Left ventricle myocardium superior (tissue), 1 donor: ENCODE measurements at places on chromosomes 2 and 18.

- no peak for DNase-seq
Measured at GRCh38 chr2:63192169-63192888, 141.7 kb downstream of the OTX1 start.

GRCh38 chr2:205658572-205658971 is 23.7 kb upstream of the NRP2 start:
- no peak for DNase-seq

- no peak for DNase-seq
Measured at GRCh38 chr2:176461809-176462670, 192.8 kb downstream of the MTX2 start.

- DNase-seq, result no peak
Measured at GRCh38 chr2:27245626-27246025, 17.2 kb downstream of the SLC30A3 start.

- DNase-seq, result no peak
Measured at GRCh38 chr18:31049189-31049588, 6.6 kb upstream of the DSC3 start.

DNA sequence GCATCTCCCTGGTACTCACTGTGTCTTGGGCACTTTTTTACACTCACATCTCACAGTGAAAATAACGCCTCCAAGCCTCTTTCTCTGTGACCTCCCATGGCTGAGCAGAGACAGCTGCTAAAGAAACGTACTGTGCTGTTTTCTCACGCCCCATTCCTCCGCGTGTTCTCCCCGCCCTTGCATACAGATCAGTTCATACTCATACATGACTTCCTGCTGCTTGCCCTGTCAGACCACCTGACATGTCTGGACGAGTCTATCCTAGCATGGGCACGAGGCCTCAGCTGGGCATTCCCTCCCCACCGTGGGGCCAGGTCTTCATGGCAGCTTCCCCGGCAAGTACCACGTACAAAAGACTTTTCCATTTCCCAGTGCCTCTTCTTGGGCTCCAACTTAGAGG is 21.2 kb upstream of the IL1A start:
- no peak for DNase-seq

- no peak for DNase-seq
Measured at GRCh38 chr18:24446453-24446852, 14.0 kb upstream of the HRH4 start.

GRCh38 chr18:61749031-61749430 is 143.8 kb downstream of the RNF152 start:
- no peak for DNase-seq

DNA sequence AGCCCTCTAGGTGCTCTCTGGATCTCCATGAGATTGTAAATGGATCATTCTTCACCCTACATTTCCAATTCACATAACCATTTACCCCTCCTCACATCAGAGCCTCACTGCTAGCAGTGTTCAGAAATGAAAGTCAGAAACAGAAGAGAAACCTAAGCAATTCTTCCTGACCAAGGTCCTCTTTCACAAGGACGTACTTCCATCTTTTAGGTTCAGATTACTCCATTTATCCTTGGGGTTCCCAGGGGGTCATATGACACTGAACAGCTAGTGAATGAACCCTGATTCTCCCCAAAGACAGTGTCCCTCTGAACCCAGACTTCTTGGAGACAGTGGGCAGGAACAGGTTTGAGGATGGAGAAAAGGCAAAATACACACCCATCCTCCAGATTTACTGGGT is 12.9 kb upstream of the MARCO start:
- DNase-seq, result no peak

DNA sequence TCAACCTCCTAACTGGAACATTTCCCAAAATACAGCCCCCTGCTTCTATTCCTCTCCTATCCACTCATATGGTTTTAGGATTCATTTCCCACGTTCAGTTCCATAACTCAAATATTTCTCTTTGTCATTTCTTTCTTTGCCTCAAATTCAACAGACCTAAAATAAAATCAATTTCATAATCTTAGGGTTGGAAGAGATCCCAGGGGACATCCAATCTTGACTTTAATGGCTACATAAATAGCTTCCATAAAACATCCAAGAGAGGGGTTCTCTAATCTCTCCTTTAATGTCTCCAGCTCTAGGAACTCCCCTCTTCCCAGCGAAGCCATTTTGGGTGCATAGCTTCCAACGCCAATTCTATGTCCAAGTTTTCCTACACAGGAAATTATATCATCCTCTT is 33.8 kb downstream of the RBKS start:
- DNase-seq, result no peak

- DNase-seq, result no peak
Measured at GRCh38 chr2:21650569-21650968, 526.8 kb downstream of the TDRD15 start.

- peak; percentile 48 for DNase-seq
Measured at GRCh38 chr2:64522843-64523428, 1.2 kb upstream of the AFTPH start.

DNA sequence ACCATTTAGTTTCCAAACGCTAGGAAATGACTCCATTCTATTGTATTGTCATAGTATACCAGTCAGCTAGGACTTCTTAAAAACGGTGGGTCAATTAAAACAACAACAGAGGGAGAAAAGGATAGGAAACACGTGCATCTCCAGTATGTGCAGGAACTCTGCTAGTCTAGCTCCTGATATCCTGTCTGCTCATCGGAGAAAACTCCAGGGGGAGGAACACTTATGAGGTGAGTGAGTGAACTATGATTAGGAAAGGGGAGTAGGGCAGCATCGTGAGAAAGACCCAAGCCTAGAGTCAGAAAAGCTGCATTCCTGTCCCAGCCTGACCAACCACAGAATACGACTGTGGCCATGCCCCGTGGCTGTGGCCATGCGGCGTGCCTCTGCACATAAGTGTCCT is 34.2 kb downstream of the DTNB start:
- DNase-seq, result no peak

- no peak for DNase-seq
Measured at GRCh38 chr2:121081701-121082100, 203.3 kb downstream of the TFCP2L1 start.

DNA sequence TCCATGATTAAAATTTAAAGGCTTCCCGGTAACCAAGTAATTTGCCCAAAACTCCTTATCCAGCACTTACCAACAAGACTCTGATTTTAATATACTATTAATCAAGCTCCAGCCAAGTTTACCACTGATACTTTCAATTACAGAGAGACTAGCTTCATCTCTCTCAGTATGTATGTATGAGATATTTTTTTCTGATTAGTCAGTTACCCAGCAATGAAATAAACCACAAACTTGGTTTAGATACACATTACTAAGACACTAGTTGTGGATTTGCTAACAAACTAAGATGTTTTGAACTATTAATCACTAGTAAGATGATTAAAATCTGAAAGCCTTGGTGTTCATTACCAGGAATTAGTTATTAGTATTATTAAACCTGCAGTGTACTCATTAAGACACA is 1272.2 kb upstream of the ACVR2A start:
- no peak for DNase-seq

GRCh38 chr2:84939426-84940087 is 31.4 kb upstream of the KCMF1 start:
- no peak for DNase-seq

DNA sequence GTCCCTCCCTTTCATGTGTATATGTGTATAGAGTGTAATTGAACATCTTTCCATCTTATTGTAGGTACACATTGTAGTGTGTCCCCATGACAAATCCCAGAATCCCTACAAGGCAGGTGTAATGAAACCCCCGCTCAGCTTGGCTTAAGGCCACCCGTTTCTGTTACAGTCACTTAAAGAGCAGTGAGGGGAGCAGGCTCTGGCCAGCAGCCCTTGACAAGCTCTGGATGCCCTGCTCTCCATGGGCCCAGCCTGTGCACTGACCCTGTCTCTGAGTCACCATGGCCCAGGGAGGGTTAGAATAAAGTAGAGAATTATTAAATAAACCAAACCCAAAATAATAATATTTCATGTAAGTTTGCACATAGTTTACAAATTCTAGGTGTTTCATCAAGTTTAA is 17.2 kb upstream of the MAL start:
- no peak for DNase-seq

DNA sequence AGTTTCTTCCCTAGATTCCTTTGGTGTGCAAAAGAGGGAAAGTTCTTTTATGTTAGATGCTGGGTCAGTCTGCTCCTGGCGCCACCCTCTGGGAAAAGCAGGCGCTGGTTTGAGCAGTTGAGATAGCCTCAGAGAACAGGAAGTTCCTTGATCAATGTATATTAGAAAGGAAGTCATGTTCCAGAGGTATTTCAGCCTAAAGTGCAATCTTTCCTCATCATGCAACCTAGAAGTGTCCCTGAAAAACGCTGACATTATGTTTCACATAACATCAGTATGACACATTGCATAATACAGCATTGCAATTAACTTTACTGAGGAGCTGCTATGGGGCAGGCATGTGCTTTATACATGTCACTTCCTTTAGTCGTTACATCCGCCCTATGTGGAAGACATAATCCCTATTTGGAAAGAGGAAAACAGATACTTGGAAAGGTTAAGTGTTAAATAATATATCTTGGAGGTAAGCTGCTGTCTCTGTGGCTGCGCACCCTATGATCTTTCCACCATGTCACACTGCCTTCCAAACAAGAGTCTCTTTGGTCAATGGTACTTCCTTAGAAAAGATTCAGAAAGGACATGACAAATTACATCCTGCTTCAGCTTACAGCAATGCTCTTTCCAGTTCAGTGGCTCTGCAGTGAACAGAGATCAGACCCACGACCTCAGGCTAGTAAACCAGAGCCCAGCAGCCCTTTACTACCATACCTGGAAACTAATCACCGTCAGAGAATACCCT is 369.7 kb downstream of the RAD51AP2 start:
- no peak for DNase-seq

DNA sequence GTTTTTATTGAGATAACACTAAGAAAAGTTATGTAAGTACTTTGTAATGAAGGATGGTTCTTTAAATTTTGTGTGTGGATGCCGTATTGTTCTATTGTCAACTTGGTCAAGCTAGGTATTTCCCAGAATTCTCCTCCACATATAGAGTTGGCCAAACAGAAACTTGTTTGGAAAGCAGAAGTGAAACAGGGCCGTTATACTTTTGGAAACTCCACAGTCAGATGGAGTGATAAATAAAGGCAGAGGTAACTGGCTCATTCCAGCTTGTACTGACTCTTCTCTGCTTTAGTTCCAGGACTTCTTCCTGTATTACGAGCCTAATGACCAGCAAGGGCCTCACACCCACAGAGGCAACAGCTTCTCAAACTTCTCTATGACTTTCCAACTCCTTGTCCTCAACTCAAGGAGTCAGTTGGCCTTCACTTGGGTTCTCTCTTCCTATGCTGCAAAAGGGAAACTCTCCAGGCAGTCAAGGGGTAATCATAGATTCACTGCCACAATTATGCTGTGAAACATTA is 16.4 kb upstream of the STARD7 start:
- DNase-seq, result no peak

DNA sequence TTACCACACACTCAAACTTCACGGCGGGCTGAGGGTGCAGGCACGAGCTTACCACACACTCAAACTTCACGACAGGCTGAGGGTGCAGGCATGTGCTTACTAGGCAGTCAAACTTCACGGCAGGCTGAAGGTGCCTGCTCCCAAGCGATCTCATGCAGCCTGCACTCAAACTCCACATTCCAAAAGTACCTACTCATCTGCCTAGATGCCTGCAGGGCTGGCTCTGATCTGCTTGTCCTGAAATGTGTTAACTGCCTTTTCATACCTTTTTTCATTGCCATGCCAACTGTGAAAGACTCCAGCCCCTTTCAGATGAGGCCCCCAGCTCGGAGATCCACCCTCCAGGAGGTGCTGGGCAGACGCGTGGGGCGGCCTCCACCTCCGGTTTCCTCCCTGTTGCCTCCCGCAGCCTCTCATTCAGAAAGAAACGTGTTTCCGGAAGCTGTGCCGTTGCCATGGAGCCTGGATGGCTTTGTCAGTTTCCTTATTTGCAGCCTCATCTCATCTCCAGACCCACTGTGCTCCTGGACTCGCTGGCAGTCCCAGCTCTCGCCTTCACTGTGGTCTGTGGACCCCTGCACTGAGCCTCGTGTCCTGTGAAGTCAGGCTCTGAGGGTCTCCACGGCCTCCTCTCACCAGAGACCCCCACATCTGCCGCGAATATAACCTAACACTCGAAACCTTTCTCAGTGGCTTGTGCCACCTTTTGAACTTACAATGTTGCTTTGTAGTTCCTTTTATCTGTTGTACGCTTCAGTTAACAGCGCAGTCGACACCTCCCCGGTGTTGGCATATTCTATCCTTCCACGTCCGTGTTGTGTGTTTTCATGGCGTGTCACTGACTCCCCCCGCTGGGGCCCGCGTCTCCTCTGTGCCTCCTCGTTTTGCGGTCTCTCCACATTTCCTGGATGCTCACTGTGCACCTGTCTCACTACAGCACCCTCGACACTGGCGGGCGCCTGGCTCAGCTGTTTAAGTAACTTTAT is 106.1 kb upstream of the ALKAL2 start:
- DNase-seq, result no peak

GRCh38 chr2:64840426-64840881 is 148.7 kb upstream of the SLC1A4 start:
- no peak for DNase-seq

GRCh38 chr2:69242651-69243051 is 144.4 kb downstream of the GFPT1 start:
- DNase-seq, result no peak

- DNase-seq, result no peak
Measured at GRCh38 chr2:98524168-98524567, 79.5 kb downstream of the INPP4A start.

DNA sequence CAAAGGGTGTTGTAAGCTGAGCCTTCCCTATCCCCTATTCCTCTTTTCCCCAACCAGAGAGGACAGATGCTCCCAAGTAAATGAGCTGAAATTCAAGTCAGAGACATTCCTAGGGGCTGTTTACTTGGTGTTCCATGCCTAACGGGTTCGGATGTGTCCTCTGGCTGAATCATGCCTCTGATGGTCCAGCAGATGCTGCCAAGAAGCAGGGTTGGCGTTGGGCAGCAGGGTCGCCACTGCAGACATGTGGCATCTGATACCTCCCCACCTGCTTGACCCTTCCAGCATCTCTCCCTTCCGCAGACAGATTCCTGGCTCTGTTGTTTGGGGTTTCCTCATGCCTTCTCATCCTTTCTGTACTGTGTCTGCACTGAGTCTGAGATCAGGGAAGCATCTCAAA is 108.3 kb downstream of the HNRNPLL start:
- no peak for DNase-seq

GRCh38 chr2:47373747-47374146 is 29.2 kb upstream of the MSH2 start:
- no peak for DNase-seq

GRCh38 chr18:74533666-74534065 is 634 bp upstream of the CNDP1 start:
- no peak for DNase-seq

DNA sequence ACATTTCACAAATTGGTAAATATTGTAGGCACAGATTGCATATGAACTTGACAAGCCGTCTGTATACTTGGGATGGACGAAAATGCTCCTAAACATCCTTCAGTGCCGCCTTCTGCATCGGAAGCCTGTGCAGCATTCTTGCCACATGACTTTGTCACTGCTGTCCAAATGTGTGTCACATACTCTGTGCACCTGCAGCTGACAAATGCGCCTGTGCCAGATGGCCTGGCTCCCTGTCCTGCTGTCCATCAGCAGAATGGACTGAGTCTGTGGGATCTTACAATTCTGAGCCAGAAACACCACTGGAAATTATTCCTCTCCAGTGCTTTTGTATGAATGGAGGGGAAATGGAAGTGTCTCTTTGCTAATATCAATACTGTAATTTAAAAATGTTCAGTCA is 89.9 kb downstream of the DCDC2C start:
- DNase-seq, result peak; percentile 35
